NCI-H187 treated with DMSO at 0.1 percent for 48 hours (cell line): ENCODE measurements at places on chromosomes 2 and 18.

DNA sequence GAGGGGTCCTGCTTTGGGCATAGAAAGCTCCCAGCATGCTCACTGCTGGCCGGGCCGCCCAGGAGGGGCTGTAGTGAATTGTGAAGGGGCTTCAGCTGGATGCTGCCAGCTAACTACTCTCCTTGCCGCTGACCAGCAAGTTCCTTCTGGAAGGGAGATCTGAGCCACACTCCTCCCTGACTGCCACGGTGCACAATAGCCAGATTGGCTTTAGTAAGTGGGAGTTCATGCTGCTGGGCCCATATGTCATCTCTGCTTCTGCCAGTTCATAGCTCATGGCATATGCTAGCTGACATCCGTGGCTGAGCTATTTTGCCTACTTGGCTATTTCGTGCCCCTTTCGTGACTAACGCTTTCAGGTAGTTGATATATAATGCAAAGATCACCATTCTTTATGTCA, 51.6 kb upstream of the ROCK2 start:
- no peak for DNase-seq

- no peak for DNase-seq
These were observed 138.9 kb downstream of the SMAD2 start for GRCh38 chr18:47791461-47791985.

DNA sequence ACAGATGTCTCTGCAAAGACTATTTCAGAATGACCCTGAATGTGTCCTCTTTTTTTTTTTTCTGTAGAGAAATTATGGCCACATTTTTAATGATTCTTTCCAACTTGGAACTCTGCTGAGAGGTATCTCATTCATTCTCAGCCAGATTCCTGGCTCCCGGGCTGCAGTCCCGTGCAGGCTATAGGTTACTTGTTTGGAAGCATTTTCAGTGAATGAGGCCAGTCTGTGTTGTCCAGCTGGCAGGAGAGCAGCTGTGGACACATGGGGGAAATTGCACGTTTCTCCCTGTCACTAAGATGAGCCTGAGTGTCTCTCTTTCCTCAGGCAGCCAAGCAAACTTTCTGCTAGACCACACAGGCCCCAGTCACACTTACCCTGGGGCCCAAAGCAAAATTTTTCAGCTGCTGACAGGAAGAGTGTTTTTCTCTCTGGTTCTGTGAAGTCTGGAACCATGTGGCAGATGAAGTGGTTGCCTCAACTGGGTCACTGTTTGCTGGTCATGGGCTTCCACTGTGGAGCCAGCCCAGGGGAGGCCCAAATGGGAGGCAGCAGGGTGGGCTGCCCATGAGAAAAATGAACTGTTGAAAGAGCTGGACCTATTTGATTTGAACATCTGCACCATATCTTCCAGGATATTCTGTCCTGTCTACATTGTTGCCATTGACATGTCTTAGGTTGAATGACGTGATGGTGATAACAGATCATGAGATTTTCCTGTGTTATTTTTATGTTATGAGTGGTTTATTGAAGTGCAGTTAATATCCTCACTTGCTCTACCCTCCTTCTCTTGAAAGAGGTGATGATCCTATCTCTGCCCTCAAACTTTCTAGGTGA, 431.2 kb downstream of the LPIN1 start:
- no peak for DNase-seq

DNA sequence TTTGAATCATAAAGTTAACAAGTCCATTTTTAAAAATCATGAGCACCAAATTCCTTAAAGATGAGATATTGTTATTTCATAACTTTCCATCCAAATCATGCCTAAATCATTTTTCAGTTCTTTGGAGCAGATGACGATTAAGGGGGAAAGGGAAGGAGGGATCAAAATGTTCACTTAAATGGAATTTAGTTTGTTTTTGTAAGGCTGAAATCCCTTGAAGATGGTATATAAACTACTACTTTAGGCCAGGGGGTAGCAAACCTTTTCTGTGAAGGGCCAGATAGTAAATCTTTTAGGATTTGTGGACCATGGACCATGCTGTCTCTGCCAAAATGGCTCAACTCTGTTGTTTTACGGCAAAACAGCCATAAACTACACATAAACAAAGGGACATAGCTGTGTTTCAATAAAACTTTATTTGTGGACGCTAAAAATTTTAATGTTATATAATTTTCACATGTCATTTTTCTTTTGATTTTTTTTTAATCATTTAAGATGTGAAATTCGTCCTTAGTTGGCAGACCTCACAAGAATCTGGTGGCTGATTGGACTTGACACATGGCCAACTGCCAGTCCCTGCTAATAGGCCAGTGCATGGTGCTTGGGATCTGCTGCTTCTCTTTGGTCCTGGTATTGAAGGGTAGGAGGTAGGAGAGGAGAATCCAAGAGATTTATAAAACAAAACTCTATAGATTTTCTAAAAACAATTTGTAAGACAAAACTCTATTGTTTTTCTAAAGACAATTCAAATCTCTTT, 52.0 kb upstream of the RTN4 start:
- no peak for DNase-seq

GRCh38 chr2:112623913-112624777, 21.6 kb upstream of the SLC20A1 start:
- no peak for DNase-seq
